ENCODE measurements at places on chromosomes 13 and 19.

DNA sequence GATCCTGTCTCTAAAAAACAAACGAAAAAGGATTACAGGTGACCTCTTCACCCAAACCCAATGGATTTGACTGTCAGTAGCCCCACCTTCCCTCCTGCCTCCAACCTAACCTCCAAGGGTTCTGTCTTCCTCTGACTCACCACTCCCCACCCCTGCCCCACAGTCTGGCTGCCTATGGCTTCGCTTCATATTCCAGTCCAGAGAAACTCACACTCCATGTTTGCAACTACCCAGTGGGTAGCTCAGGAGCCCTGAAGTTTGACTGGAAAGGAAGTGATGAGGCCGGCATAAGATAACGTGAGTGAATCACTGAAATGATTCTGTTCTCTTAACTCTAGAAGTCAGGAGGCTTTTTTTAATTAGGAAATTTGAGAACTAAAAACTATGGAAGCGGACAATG, 303.9 kb downstream of the FOXO1 start:
- no peak for DNase-seq

DNA sequence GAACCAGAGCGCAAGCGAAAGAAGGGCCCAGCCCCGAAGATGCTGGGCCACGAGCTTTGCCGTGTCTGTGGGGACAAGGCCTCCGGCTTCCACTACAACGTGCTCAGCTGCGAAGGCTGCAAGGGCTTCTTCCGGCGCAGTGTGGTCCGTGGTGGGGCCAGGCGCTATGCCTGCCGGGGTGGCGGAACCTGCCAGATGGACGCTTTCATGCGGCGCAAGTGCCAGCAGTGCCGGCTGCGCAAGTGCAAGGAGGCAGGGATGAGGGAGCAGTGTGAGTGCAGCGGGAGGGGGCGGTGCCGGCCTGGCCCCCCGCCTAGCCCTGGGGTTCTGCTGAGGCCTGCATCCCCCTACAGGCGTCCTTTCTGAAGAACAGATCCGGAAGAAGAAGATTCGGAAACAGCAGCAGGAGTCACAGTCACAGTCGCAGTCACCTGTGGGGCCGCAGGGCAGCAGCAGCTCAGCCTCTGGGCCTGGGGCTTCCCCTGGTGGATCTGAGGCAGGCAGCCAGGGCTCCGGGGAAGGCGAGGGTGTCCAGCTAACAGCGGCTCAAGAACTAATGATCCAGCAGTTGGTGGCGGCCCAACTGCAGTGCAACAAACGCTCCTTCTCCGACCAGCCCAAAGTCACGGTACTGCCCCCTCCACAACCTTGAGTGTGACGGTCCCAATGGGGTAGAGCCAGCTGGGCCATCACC, 2.1 kb downstream of the NR1H2 start:
- no peak for DNase-seq

DNA sequence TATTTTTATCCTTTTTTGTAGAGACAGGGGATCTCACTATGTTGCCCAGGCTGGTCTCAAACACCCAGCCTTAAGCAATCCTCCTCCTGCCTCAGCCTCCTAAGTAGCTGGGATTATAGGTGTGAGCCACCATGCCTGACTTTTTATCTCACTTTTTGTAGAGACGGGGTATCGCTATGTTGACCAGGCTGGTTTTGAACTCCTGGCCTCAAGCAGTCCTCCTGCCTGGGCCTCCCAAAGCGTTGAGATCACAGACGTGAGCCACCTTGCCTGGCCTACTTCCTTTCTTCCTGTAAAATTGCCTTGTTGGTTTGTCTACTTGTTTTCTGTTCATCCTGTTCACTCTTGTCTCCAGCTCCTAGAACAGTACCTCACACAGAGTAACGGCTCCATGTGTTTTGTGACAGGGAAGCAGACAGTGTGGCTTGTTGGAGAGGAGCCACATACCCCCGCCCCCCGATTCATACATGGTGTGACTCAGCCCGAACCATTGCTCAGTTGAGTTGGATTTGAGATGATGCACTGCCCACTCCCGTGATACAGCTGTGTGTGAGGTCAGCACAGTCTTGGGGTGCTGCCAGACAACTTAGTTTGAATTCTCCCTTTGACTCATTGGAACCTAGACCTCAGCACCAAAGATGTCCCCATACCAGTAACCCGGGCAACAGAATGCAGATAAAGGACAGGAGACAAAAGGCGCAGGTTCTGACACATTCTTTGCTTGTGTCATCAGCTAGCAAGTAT, 34.2 kb downstream of the GPR42 start:
- DNase-seq = no peak

GRCh38 chr19:30804751-30805150, 432.6 kb downstream of the ZNF536 start:
- DNase-seq = no peak

- DNase-seq = no peak
Measured at GRCh38 chr13:73250061-73250460, 191.3 kb downstream of the KLF5 start.

GRCh38 chr13:37192956-37193355, 87.5 kb upstream of the CSNK1A1L start:
- no peak for DNase-seq

DNA sequence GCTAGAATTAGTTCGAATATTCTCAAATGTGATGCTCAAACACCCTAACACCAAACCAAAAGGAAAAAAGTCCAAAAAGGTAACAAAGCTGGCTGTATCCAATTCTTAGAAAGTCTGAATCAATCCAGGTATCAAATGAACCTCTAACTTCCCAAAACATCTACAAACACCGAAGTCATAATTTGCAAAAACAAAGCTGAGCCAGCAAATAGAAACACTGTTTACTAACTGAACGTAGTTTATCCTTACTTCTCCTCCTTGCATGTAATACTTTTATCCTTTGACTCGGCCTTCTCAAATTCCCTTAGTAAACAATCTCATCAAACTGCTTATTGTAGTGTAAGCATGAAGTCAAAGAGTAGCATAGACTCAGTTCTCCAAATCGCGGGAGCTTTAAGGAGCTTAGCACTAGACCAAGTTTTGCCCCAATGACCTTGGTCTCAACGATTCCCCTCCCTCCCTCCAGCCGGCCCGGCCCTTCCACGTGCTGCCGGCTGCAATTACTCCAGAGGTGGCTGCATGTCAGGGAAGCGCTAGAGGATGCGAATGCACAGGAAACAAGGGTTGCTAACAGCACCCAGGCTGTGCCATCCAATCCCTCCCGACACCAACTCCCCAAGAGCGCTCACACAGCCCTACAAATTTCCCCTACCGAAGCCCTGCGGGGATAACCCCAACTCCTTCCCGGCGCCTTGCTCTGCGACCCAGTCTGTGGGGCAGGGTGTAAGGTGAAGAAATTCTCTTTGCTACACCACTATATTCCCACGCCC, 693 bp downstream of the XPO4 start:
- DNase-seq = no peak

DNA sequence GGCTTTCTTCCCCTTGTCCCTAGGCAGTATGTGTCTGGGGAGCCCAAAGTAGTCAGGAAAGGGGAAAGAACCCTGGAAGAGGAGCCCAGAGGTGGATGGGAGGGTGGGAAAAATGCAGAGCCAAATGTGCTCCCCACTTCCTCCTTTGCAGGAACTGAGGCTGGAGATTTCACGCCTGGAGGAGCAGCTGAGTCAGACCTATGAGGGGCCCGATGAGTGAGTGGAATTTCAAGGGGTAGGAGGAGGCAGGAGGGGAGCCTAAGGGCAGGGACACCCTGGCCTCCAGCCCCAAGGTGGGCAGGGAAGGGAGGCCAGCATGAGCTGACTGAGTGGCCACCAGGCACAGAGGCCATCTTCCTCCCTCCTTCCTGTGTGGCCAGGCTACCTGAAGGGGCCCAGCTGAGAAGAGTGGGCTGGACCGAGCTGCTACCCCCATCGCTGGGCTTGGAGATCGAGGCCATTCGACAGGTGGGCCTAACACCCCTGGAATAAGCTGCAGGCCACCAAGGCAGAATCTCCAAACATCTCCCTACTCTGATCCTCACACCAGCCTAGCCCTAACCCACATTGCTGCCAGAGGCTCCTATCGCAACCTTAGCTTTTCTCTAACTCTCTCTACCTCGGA, 14.3 kb downstream of the PTH2 start:
- no peak for DNase-seq

- no peak for DNase-seq
Measured at GRCh38 chr19:3586127-3586626, 899 bp downstream of the GIPC3 start.

GRCh38 chr13:99374169-99374991, 67.2 kb upstream of the GPR183 start:
- DNase-seq = no peak

DNA sequence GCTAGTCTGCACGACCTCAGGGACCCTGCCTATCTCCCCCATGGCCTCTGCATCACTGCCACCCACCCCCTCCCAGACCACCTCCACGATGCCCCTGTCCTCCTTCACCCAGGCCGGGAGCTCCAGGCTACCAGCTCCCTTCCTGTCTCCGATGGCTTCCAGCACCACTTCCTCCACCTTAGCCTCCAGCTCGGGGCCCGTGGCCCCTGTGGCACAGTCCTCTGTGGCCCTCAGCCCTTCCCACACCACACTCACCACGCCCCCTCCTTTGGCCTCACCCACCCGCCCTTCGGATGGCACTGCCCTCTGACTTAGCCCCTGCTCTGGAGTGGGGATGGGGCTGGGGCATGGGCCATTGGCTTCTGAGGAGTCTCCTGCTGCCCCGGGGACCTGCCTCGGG, 7.2 kb downstream of the PALM3 start:
- no peak for DNase-seq
